Right renal pelvis (tissue), 4 donors: ENCODE measurements at places on chromosomes 11 and 22.

DNA sequence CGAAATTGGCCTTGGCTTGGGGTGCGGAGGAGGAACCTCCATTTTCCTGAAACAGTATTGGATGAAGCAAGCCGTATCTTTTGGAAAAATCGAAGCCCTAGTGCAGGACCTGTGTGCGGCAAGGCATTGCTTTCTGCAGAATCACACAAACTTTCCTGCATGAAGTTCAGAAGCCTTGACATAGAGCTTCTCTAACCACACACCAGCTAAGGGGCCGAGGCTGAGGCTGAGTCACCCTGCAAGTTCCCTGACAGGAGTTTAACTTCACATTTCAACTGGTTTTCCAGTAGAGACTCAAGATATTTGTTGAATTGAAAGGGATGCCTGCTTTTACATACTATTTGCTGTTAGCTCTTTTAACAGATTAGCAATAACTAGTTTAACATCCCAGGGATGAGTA, 67.8 kb downstream of the TCF20 start:
- DNase-seq = no peak

GRCh38 chr11:85732965-85733364, 47.0 kb upstream of the CCDC89 start:
- no peak for DNase-seq

DNA sequence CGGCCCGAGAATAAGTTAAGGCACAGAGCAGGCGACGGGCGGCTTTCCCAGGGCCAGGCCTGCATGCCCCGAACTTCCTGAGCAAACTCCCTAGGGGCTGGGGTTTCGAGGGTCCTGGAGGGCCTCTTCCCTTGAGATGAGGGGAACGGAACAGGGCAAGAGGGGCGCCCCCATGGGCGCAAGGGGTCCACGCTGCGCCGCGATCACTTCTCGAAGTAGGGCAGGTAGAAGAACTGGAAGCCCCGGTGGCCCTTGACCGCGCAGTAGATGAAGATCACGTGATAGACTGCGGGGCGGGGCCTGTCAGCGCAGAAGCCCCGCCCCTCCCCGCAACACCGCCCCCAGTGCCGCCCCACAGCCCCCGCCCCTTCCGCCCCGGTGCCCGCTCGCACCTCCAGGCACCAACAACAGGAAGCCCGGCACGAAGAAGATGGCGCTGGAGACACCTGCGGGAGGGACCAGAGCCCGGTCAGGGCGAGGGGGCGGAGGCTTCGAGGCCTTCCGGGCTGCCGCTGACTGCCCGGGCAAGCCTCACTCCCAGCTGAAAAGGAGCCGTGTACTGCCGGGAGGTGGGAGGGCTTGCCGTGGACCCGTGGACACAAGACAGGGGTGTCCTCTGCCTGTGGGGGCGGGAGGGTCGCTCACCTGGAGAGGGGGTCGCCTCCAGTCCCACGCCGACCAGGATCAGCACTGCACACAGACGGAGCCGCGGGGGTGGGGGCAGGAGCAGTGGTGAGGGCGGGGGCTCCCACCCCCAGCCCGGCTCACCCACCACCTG, 4.5 kb downstream of the TMEM134 start:
- DNase-seq = peak; percentile 69

DNA sequence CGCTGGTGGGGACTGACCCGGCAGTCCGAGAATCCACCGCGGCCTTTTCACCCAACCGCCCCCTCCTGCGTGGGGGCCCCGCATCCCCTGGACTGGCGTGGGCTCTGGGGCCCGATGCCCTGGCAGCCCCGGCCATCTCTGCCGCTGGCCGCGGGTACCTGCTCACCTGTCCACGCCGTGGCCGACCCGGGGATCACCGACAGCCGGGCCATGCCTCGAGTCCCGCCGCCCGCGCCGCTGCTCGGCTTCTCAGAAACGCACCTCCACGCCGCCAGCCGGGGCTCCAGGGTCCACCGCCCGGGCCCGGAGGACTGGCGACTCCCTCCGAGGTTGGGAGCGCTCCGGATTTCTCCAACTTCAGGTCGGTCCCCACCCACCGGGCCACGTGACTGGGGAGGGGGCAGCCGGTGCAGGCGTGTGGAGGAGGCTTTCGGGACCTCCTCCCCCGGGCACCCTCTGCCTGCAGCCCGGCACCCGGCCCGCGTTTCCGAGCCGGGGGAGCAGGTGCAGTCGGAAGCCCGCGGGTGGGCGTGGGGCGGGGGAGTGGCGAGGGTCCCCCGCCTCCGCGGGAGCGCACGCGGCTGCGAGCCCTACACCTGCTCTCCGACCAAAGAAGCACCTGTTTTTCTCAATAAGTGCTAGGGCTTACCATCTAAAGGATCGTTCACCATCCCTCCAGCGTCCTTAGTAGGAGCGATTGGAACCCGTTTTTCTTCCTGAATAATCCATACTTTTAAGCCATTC, 554 bp upstream of the NRIP3 start:
- DNase-seq = no peak

DNA sequence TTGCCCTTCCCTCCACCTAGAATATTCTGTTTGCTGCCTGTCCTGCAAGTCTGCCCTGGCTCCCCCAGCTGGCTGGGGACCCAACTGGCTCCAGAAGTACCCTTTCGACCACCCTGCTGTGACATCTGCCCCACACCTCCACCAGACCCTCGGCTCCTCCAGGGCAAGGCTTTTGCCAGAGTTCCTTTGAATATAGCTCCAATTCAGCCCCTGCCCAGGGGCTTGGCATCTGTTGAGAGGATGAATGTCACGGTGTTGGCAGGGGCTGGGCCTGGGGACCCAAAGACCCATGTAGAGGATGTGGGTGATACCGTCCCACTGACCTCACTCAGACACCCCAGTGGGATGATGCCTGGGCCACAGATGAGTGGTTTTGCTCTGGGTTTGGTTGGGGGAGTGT, 4.0 kb downstream of the NLRP6 start:
- no peak for DNase-seq

GRCh38 chr11:110318638-110319404, 22.4 kb upstream of the RDX start:
- no peak for DNase-seq

DNA sequence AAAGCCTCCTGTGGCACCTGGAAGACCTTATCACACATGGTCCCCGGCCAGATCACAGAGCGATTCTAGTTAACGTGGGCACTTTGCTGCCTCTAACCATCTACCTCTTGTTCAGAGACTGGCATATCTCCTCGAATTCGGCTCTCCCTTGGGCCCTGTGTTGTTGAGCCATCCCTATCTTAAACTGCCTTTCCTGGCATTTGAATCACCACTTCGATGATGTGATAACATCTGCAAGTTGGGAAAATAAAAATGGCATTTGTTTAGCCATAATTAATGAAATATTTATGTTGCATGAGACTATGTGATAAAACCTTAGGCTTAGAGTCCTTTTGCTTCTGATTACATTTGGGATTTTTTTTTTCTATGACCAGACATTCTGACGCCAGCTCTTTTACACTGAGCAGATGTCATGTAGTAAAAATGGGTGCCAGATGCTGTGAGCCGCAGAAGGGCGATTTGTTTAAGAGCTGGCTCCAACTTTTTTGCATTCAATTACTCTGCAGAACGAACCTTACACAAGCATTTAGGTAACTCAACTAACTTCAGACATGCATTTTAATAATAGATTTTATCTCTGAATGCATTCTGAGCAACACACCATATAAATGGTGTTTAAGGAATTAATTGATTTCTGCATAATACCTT, 58.5 kb upstream of the PARVA start:
- no peak for DNase-seq

- no peak for DNase-seq
These were observed 132.7 kb upstream of the DDI1 start for GRCh38 chr11:103903621-103904323.

GRCh38 chr11:20873054-20873453, 203.7 kb downstream of the NELL1 start:
- no peak for DNase-seq

DNA sequence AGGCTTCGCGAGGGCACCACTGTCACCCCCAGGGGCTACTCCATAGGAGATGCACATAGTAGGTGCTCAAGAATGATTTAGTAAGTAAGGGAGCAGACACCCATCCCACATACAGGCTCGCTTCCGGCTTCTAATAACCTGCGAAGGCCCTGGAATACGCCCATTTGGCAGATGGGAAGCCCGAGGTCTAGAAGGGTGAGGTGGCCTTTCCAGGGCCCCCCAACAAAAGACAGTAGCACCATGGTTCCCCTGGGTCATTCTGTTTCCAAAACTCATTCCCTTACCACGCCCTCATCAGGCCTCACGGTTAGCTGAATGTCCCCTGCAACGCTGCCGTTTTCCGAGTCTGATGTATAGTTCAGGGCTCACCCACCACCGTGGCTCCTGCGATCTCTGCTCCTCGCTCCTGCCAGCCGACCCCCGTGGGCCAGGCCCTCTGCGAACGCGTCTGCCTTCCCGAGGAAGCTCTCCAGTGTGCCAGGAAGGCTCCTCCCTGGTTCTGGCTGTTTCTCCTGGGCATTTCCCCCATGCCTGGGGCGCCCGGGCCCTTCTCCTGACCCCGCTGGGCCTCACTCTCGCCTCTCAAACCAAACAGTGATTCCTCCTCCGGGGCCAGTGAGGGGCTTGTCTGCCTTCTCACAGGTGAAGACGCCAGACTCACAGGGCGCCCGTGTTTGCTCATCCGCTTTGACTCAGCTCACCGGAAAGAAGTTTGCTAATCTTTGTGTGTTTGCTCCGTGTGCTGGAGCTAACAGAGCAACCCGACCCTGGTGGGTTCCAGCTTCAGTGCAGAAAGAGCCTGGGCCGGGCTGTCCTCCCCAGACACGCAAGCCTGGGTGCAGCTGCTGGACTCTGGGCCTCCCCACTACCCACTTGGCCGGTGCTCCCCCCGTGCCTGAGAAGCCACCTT, 86.6 kb downstream of the RTL6 start:
- no peak for DNase-seq

GRCh38 chr22:29380856-29381255, 7.5 kb downstream of the AP1B1 start:
- no peak for DNase-seq

DNA sequence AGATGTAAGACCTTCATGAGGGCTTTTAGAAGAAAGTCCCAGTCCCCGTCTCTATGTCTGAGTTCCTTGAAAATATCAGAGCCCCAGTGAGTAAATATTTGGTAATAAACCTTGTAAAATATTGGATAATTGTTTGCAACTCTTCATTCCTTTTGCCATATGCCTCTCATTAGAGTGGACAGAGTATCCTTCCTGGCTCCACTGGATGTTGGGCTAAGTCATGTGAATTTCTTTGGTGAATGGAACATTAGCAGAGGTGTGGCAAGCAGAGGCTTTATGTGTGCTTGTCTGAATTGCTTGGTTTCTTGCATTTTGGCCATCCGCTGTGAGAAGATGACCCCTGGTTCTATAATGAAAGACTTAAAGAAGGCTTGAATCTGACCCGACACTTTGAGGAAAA, 490.3 kb downstream of the METTL15 start:
- no peak for DNase-seq
